AG10803 (cell line): ENCODE measurements at places on chromosomes 1 and 21.

DNA sequence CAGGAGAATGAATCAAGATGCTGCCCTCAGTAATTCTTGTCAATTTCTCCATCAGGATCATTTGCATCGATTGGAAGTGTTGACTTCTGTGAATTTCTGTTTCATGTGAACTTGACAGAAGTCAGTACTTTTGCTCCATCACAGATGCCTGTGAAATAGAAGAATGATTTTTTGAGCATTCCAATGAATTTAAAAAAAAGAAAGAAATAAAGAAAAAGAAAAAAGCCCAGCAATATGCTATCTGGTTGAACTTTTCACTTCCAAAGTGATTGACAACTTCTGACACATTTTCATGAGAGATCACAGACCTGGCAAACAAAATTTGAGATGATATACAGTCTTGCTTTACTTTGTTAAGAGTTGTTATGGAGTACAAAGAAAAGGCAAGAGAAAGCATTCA is 175.3 kb downstream of the RWDD3 start:
- no peak for DNase-seq

DNA sequence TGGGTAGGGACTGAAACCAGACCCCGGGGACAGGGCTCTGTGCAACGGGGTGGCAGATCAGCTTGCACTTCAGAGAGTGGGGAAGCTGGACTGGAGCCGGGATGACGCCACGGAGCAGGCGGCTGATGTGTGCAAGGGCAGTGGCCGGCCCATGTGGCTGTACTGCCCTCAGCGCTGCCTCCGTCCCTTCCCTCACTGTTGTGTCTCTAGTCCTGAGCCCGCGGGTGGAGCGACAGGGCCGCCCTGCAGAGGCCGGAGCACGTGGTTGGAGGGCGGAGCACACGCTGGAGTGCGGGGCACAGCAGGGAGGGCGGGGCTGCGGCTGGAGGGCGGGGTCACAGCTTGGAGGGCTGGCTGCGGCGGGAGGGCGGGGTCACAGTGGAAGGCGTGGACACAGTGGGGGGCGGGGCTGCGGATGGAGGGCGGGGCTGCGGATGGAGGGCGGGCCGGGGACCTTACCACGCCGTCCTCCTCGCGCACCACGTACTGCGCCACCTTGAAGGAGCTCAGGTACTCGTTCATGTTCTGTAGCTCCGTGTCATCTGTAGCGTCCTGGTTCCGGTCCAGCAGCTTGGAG is 52.4 kb downstream of the CHD5 start:
- peak; percentile 41 for DNase-seq

DNA sequence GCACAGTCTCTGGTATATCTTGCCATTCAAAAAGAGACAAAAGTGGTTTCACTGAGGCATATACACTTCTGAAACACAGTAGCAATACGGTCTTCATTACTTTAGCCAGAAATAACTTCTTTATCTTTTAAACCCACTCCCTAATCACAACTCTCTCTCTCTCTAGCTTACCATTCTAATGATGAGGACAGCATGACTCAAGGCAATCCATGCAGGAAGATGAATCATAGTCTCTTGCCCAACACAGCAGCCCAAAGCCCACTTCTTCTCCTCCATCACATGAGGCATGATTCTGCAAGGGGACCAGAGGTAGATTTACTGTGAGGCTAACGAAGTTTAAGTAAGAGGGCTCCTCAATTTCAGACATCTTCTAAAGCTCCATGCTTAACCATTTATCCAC is 285.0 kb upstream of the NR5A2 start:
- peak; percentile 76 for DNase-seq

DNA sequence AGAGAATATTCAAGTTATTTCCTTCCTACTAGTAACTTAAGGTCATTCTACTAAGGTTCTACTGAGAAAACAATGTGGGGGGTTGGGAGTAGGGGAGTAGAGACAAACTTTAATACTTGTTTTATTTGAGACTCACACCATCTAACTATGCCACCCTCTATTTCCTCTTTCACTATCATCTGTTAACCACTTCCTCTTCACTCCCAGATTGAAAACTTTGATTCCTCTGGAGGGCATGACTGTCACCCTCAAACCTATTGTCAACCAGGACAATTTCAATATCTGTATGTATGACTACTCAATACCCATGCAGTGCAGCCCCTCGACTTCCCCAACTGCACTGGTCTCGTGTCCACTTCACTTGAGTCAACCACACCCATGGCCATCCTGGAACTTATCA is 165.6 kb upstream of the POGK start:
- no peak for DNase-seq

DNA sequence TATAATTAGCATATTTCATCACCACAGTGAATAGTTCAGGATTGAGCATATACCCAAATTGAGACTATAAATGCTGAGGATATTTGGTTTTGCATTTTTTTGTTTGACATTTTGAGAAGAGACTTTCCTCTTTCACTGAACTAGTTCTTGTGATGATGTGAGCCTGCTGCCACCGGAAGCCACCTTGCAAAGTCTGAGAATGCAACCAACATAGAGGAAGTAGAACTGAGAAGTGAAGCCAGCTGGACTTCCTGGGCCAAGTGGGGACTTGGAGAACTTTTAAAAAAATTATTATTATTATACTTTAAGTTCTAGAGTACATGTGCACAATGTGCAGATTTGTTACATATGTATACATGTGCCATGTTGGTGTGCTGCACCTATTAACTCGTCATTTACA is 102.3 kb downstream of the RPE65 start:
- no peak for DNase-seq

- no peak for DNase-seq
These were observed 1.2 kb upstream of the EPHA10 start for GRCh38 chr1:37765916-37766664.

- DNase-seq: peak; percentile 92
These were observed 30.0 kb upstream of the EPS8L3 start for GRCh38 chr1:109793486-109794318.

- DNase-seq: no peak
These were observed 1162.5 kb upstream of the PRMT6 start for GRCh38 chr1:105894006-105894405.

GRCh38 chr1:215082532-215083382 is at the start of gene KCNK2:
Gene KCNK2 (plus strand): TSS chr1:215082737. CDS start chr1:215083386, 649 bp downstream.
- DNase-seq: peak; percentile 73

- no peak for DNase-seq
These were observed 70.4 kb upstream of the BACH1 start for GRCh38 chr21:29228306-29228705.

GRCh38 chr21:42733037-42733627 is 79.7 kb downstream of the PDE9A start:
- no peak for DNase-seq

GRCh38 chr1:171279678-171280077 is 31.4 kb downstream of the FMO1 start:
- DNase-seq: no peak

- DNase-seq: no peak
These were observed 222.9 kb upstream of the RAB4A start for GRCh38 chr1:229047840-229048620.

DNA sequence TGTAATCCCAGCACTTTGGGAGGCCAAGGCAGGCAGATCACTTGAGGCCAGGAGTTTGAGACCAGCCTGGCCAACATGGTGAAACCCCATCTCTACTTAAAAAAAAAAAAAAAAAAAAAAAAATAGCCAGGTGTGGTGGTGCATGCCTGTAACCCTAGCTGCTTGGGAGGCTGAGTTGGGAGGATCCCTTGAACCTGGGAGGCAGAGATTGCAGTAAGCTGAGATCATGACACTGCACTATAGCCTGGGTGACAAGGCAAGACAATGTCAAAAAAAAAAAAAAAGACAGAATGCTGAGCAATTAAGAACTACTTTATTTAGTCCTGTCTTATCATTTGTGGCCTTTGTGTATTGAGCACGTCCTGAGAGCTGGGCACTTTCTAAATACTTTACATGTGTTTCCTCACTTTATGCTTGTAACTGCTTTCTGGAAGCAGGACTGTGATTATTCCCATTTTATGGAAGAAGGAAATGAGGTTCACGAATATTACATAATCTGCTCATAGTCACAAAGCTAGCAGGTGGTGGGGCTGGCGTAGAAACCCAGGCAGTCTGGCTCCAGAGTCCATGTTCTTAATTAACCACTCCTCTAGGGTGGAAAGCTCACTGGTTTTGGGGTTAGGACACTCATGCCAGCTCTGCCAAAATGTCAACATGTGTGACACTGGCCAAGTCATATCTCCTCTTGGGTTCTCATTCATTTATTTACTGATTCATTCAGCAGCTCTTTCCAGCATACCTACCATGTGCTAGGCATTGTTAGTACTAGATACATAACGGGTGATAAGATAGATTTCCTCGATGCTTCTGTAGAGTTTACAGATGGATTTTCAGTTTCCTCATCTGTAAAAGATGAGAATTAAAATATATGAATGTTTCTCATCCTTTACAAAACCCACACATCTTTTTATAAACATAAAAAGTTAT is 57.7 kb downstream of the DDR2 start:
- DNase-seq: peak; percentile 83

- DNase-seq: no peak
These were observed 25.1 kb downstream of the ZNF124 start for GRCh38 chr1:247146671-247147070.

GRCh38 chr1:219128957-219129356 is 44.7 kb upstream of the LYPLAL1 start:
- no peak for DNase-seq

DNA sequence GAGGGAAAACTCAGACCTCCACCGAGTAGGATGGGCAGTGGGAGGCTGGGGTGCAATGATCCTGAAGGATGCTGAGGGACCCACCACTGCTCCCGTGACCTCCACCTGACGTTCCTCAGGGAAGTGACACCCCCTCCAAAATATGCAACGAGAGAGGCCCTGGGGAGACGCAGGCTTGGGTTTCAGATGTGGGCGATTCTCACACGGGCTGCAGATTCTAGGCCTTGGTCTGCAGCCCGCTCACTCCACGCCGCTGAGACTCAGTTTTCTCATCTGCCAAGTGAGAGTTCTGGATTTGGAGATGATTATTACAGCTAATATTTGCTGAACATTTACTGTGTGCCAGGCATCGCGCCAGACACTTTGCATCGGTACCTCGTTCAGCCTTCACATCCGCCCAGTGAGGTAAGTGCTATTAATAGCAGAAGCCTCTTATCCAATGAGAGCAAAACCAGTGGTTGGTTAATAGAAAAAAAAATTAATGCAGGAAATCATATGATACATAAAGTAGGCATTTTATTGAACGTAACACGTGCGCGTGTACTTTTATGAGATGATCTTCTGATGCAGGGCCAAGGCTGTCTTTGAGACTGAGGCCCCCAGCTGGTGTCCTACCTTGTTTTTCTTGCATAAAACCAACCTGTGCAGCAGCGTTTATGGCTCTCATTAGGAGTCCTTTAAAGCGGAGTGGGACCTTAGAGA is 102.0 kb upstream of the RUNX3 start:
- DNase-seq: no peak

DNA sequence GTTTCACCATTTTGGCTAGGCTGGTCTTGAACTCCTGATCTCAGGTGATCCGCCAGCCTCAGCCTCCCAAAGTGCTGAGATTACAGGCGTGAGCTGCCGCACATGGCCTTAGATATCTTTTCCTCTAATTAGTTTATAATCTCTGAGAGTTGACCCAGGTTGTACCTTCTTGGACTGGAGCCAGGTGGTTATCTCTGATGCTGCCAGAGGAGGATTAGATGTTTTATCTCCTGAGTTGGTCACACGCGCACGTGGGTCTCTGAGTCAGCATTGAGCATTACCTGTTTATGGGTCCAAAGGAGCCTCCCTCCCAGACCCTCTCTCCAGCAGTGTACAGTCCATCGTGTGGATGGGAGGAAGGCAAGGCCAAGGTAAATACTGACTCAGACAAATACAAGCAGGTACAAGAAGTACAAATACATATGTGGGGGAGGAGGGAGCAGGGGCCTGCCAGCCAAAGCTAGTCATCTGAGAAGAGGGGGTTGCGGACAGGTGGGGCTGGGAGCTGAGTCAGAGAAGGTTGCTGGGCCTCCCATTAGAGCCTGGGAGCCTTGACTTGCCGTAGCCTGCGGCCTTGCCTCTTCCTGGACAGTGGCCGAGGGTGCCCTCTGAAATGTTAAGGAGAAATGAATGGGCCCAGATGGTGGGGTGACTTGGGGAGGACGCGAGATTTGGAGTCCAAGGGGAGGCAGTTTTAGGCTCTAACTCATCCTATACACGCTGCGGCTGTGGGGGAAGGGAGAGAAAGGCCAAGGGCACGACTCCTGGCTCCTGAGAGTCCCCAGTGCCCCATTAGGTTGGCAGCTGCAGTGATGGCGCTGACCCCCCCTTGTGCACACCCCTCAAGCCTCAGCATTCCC is 13.1 kb downstream of the IL6R start:
- DNase-seq: no peak

GRCh38 chr1:71859806-71860205 is 422.5 kb downstream of the NEGR1 start:
- no peak for DNase-seq

DNA sequence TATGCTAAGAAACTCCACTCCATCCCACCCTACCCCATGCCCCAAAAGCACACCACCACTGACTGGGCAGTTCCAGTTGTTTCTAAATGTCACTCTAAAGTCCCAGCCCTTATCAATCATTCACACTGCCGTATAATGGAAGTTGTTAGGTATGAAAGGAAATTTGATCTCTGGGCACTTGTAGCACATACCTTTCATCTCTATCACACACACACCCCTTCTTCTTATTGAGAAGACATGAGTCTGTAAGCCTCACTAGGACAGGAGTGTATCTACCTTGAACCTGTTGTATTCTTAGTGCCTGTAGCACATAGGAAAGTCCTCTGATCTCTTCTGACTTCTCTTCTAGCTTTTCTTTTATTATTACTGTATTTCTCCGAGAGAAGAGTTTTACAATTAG is 22.3 kb upstream of the DHX9 start:
- DNase-seq: no peak

GRCh38 chr1:191432817-191433216 is 725.4 kb upstream of the RGS18 start:
- no peak for DNase-seq

DNA sequence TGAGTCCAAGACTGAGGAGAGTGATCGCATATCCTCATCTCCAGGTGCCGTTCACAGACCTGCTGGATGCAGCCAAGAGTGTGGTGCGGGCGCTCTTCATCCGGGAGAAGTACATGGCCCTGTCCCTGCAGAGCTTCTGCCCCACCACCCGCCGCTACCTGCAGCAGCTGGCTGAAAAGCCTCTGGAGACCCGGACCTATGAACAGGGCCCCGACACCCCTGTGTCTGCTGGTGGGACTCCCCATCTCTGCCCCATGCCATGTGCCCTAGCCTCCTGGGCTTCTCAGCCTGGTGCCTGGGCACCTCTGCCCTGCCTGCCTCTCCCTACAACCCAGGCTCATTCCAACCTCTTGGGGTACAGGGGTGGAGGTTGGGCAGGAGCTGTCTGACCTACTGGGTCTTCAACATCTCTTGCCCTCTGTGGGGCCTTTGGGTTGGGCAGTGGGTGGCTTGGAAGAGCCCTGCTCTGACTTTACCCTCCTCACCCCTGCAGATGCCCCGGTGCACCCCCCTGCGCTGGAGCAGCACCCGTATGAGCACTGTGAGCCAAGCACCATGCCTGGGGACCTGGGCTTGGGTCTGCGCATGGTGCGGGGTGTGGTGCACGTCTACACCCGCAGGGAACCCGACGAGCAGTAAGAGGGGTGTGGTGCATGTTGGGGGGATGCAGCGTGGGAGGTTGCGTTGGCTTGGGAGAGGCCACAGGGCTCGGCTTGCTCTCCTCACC is 7.2 kb downstream of the AMPD2 start:
- no peak for DNase-seq
